ENCODE measurements at places on chromosomes 5 and 9.

DNA sequence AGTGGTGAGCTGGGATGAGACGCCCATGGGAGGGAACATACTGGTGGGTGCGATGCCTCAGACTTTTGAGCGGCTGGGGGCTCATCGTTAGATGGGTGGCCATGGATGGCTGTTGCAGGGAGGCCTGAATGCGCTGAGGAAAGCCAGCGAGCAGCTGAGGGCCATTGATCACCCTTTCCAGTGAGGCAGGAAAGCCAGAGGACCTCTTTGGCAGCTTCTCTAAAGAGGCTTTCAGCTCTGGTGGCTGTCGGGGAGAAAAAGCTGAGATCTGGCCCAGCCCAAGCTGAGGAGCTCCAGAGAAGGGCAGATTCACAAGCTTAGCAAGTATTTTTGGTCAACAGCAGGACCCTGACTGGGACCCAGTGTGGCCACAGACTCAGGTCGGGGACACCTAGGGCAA lies 13.3 kb upstream of the VAV2 start:
- DNase-seq: no peak

DNA sequence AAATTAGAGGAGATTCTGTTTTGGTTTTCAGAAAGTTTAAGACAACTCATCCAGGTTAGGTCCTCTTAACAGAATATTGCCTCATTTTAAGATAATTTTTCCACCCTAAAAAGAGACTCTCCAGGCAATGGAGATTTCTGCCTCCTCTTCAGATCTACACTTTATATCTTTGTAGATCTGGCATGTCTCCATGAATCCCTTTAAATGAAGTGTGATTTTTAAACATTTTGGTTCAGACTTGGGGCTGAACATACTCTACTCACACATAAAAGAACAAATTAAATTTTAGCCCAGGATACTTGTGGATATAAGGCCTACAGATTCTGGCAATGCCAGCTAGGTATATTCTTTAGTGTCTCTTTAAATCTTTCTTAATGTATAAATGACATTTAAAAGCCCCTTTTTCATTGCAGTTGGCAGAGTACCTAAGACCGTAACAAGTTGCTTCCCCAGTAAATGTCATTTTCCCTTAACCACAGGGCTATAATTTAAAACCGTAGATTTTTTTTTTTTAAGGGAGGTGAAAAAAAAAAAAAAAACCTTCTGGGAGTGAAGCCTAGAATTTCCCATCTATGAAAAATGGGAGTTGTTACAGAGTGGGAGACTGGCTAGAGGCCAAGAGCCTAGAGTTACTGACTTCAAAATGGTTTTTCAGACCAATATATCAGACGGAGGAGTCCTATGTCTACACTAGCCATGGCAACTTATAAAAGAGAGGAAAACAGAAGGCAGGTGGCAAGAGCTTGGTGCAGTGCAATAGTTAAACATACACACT lies 207.8 kb upstream of the TARS1 start:
- DNase-seq: no peak

DNA sequence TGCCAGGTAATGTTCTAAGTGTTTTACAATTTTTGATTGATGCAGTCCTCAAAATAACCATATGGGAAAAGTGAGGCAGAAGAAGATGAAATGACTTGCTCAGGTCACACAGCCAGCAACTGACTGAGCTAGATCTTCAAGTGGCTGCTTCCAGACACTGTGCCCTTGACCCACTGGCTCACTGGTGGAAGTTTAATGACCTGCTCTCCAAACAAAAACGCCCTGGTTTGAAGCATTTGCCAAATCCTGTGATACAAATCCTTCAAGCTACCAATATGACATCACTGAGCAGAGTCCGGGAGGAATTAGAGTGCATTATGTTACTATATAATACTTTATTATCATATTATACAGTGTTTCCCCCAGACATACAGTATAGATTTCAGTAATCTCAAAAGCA lies 459.4 kb downstream of the GADD45G start:
- DNase-seq: no peak

DNA sequence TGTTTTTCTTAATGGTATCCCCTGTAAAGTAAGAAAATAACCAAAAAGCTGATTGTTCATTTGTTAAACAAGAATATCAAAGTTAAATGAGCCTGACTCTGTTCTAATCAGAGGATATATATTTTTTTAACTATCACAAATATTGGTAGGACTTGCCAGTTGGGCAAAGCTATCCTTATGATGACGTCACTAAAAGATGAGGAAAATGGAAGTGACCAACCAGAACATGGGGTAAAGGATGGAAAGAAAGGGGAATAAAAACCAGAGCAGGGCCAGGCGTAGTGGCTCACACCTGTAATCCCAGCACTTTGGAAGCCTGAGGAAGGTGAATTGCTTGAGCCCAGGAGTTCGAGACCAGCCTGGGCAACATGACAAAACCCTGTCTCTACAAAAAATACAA lies 811.6 kb upstream of the DMAC1 start:
- no peak for DNase-seq

DNA sequence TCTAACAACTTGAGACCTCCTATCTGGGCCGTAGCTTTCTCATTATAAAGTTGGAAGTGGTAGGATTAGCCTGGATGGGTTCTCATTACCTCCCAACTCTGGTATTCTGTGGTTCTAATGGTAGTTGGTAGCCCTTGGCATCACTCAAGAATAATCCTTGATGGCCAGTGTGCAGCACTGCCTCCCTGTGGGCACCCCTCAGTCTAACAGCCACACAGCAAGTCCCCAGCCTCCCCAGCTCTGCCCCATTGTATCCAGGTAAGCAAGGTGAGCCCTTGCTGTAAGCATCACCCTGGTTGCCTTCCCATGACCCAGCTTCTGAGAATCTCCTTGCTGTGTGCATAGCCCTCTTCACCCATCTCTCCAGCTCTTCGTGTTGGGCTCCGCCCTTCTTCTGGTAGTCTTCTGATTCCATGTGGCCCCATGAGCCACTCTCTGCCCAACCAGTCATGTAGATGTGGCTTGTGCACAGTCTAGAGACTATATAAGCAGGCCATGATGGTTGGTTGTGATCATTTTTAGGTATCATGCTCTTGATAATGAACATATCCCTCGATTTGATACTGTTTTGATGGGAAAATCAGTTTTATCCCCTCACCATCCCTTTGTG lies 57.6 kb upstream of the GRHPR start:
- DNase-seq: peak; percentile 25

- no peak for DNase-seq
Observed at GRCh38 chr5:14209836-14210235, 66.7 kb downstream of the TRIO start.

- peak; percentile 93 for DNase-seq
Observed at GRCh38 chr9:88651682-88652633, 117.0 kb downstream of the NXNL2 start.

GRCh38 chr5:149870232-149870631 lies 74.4 kb downstream of the PDE6A start:
- DNase-seq: no peak

DNA sequence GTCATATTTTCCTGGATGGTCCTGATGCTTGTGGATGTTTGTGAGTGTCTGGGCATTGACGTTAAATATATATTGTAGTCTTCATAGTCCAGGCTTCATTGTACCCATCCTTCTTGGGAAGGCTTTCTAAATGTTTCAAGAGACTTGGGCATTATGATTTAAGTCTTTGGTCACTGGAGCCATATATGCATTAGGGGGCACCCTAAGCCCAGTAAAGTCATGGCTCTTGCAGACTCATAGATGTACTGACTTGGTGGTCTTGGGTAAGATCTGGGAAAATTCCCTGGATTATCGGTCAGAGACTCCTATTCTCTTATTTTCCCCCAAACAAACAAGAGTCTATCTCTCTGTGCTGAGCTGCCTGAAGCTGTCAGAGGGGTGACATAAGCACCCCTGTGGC lies 271.1 kb downstream of the TRIM36 start:
- DNase-seq: no peak

GRCh38 chr5:90645024-90645610 lies 86.5 kb downstream of the ADGRV1 start:
- DNase-seq: no peak

GRCh38 chr9:21252721-21253547 lies 13.1 kb upstream of the IFNA14 start:
- no peak for DNase-seq

DNA sequence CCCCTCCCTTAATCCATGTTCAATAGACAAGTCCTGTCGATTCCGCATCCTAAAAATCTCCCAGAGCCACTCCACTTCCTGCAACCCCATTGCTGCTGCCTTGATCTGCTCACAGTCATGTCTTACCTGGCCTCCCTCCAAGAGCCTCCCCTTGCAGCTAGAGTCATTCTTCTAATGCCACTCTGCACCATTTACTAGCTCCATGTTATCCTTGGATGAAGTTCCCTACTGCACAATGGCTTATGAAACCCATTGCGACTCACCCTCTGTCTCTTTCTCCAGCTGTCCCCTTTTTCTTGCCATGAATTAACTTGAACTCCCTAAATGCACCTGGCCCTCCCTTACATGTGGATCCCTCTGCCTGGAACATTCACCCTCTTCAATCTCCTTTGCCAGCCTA lies 39.5 kb downstream of the MEGF10 start:
- DNase-seq: no peak

- DNase-seq: no peak
Observed at GRCh38 chr9:37923796-37924427, 20.0 kb upstream of the SLC25A51 start.

DNA sequence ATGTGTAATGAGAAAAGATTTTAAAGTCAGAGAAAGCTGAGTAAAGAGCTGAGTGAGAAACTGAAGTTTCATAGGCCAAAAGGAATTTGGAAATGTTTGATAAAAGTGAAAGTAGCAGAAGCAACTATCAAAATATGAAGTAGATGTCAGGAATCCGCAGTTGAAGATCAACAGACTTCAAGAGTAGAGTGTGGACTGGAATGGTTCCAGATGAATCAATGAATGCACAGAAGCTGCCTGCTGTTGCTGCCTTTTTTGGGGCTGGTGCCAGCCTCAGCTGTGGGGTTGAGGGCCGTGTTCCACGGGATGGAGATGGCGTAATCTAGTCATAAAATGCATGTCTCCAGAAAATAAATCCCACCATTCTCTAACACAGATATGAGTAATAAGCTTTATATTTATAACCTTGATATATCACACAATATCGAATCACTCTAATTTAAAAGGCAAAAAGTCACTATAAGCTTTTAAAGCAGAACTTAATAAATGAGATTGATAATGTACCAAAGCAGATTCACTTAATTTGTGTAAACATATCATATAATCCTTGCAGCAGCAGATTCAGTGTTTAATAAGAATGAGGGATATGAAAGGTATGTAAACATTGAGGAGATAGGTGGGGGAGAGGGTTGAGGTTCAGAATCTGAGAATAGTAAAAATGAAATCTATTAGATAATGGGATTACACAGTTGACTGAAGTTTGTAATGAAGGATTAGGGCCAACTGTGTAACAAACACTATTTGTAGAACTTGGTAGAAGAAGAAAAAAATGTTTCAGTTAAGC lies 652.3 kb upstream of the FTMT start:
- no peak for DNase-seq

DNA sequence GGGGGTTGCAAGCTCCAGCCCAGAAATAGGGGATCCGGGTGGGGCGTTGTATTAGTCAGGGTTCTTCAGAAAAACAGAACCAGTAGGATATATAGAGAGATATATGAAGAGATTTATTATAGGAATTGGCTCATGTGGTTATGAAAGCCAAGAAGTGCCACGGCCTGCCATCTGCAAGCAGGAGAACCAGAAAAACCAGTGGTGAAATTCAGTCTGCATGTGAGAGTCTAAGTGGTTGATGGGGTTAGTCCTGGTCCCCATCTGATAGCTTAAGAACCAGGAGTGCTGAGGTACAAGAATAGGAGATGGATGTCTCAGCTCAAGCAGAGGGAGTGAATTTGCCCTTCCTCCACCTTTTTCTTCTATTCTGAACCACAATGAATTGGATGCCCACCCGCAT lies 123.4 kb upstream of the APC start:
- no peak for DNase-seq

- no peak for DNase-seq
Observed at GRCh38 chr9:123049589-123050222, 16.2 kb downstream of the GPR21 start.

GRCh38 chr5:125550274-125550673 lies 803.8 kb upstream of the ZNF608 start:
- DNase-seq: no peak

- DNase-seq: no peak
Observed at GRCh38 chr5:108481355-108481931, 99.5 kb upstream of the FBXL17 start.

- DNase-seq: no peak
Observed at GRCh38 chr5:35159370-35159742, 70.9 kb downstream of the PRLR start.
